ENCODE measurements at places on chromosomes 2 and 18. TPM values are rescaled to one million over a fixed set of nuclear protein-coding genes. Genes with fewer than 3 reads are reported as not detected.

Gene CHN1
- total RNA-seq = 131 TPM

Gene MFF
- 180 TPM for total RNA-seq

Gene REG3G
- not detected for total RNA-seq

Gene RRM2
- 144 TPM for total RNA-seq

Gene HOXD12
- total RNA-seq = not detected

Gene POTEF
- not detected for total RNA-seq

Gene HOXD13
- total RNA-seq = 1.2 TPM

Gene ADD2
- not detected for total RNA-seq

Gene SLC5A7
- not detected for total RNA-seq

Gene CFAP65
- total RNA-seq = 0.12 TPM

Gene EVA1A
- total RNA-seq = 95.4 TPM

Gene ANKRD23
- 1.8 TPM for total RNA-seq

Gene MTCL1
- total RNA-seq = 9.3 TPM

DNA sequence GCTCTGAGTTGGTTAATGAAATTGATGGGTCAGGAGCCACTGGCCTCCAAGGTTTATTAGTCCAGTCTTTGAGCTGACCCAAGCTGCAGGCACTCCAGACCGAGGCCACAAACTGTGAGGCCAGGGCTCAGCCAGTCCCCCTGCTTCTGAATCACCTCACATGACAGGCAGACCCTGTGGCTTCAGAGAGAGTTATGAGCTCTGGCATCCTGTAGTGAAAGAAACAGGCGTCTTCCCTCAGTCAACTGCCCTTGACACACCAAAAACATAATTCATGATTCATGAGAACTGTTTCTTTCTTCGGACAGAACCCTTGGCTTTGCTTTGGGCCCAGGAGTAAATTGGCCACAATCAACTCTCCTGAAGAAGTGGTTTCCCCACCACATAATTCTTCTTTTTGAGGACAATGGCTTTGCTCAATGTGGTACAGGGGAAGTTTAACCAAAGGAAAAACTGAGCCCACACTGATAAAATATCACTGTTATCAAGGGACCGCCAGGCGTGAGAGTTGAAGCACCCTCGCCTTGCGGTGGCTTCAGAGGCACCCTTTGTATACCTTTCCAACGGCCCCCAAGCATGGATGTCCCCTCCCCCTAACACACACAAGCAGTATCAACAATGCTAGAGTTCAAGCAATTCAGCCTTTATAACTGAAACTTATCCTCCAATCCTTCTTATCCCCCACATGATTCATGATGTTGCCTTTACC is 226.9 kb downstream of the CYRIA start:
- no peak for DNase-seq

DNA sequence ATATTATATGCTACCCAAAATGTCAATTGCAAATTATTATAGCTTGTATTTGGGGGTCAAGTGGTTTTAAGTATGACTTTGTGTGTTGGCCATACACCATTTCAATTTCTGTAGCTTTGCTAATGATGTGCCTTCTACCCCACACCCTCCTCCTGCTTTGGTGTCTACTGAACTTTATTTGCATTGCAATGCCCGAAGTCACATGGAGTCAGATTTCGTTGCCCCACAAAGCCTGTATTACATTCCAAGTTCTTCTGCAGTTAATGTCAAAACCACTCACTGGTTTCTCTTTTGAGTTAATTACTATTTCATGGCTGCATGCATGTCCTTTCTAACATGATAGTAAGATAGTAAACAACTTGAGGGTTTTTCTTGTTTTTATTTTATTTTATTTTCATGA is 528.9 kb downstream of the RIT2 start:
- no peak for DNase-seq

DNA sequence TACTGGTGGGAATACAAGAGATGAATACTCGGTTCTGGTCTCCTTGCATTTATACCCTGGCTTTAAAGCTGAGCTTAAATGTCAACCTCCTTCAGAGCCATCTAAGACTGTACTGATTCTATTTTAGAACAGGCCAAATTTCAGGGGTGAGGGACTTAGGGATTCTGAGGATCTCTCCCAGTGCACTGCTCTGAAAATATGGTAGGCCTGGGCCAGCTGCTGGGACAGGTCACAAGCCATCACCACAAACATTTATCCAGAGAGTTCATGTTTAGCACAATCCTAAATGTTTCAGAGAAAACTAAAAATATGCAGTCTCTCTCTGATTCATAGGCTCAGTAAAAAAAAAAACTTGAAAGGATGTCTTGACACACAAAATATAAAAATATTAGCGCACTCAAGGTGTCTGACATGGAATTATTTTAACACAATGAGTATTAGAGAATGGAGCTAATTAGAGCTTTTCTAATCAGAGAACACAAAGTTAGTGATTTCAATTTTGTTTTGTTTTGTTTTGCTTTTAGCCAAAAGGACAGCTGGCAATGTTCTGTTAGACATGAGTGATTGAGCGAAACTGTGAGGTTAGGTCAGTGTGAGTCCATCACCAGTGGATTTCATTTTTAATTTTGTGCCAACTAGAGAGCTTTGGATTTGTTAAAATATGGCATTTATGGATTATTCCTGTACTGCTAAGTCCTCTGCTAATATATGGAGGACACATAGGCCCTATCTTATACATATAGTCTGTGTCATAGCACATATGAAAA is 38.8 kb downstream of the MFSD6 start:
- DNase-seq = no peak

- DNase-seq = no peak
These were observed 41.9 kb downstream of the MARCO start for GRCh38 chr2:118983915-118984314.

DNA sequence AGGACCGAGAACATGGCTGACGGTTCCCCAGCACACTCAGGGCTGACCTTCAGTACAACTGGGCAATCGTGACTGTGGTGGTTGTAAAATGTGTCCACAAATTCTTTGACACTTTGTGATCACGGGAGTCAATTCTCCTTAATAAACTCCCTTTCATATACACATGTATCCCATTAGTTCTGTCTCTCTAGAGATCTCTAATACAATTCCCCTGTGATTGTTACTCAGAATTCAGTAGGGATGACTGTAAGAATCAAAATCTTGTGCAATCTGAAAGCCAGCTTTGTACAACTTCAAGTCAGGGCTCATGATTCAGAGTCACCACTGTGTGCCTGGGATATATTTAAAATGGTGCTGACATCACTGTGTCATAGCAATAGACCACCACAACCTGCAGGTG is 89.5 kb upstream of the LMAN1 start:
- no peak for DNase-seq

DNA sequence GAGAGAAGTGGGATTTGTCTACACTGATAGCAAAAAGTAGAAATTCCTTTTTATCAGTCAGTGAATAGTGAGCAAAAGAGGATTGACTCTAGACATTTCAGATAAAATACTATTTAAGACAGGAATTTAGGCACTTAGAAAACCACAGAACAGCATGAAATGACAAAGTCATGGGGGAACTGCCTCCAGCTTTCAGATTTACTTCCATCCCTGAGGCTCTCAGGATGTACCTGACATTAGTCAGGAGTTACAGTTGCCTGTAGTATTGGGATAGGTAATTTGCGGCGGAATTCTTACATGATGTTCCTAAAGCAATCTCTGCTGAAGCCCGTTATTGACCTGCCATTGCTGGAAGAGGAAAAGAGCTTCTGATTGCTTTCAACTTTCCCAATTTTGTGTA is 337.1 kb upstream of the MAP2 start:
- no peak for DNase-seq

- DNase-seq = no peak
These were observed 19.1 kb downstream of the SLC40A1 start for GRCh38 chr2:189561371-189562038.

GRCh38 chr2:237727363-237727762 is 71.2 kb upstream of the RBM44 start:
- peak; percentile 44 for DNase-seq

DNA sequence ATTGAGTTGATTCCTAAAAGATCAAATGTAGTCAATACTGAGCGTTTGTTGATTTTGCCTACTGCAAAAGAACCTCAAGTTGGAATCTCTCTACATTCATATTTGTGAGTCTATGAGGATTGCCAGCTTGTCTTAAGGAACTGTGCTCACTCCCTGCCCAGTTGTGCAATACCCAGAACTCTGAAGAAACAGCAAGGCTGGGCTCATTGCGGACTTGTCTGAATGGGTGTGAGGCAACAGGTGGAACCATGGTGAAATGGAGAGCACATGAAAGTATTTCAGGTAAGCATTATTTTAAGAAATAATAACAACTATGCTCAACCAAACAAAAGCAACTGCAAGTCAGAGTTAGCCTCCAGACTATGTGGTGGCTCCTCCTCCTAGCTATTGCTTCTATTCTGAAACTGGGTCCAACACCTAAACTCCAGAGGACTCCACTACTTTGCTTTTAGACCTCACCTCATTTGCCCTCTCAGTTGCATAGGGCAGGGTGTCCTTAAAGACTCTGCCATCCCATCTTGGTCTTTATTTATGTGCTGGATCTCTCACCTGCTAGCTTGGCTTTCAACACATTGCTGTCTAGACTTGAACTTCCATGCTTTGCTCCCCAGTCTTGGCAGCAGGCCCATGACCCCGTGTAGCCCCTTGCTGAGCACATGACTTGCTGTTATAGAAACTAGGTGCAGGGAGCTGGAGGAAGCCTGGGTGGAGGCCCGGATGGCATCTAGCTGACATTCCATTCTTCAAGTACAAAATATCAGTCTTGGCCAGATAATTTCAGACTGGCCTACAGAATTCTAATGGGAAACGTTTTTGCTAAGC is 94.8 kb upstream of the ARL5A start:
- no peak for DNase-seq

GRCh38 chr2:54704688-54705605 is 18.5 kb upstream of the EML6 start:
- peak; percentile 73 for DNase-seq

GRCh38 chr2:206160807-206161179 is 1.1 kb downstream of the EEF1B2 start:
- no peak for DNase-seq

- DNase-seq = no peak
These were observed 234.3 kb upstream of the NCKAP5 start for GRCh38 chr2:133802409-133803039.

DNA sequence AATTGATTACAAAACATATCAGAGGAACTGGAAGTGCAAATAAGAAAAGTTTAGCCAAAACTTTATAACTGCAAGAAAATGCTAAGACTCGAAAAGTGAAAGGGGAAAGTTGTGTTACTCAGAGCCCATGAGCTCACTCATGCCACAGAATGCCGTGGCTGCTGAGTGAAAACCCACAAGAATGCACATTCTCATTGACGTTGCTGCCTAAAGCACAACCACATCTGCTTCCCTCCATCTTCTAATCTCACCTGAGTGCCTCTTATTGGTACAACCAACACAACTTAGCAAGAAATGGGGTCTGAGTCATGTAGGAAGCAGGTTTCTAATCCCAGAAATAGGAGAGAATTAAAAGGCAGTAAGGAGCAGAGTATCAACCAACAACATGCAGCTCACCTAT is 259.7 kb downstream of the LNPK start:
- DNase-seq = peak; percentile 28

- peak; percentile 89 for DNase-seq
These were observed 34.1 kb downstream of the PTPRM start for GRCh38 chr18:7601246-7601615.

DNA sequence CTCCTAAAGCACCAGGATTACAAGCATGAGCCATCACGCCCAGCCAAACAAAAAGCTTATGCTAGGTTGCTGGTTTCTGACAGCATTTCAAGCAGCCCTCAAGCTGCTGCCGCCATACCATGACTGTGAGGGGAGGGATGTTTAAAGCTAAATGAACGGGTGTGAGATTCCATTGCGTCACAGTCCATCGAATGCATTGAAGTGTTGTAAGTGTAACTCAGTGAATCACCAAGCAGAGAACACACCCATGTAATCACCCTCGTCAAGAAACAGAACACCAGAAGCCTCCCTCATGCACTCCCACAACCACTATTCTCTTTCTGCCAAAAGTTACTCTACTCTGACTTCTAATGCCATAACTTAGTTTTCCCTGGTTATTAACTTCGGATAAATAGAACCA is 32.8 kb upstream of the MC5R start:
- no peak for DNase-seq

- DNase-seq = no peak
These were observed 35.4 kb downstream of the KCNK3 start for GRCh38 chr2:26727641-26728561.

DNA sequence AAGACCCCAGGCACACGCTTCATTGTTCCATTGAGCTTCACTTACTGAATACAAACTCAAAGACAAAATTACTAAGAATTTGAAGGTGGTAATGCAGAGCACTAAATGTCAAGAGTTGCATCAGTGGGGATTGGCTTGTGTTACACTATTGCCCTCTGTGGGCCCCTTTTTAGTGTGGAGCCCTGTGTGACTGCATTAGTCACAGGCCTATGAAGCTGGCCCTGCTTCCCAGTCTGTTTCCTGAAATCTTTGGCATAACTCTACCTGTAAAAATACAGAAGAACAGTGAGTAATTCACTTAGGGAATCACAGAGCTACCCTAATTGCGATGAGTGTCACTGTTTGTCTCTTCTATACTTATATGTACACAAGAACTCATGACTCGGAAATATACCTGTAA is 40.0 kb upstream of the STPG4 start:
- peak; percentile 74 for DNase-seq

- DNase-seq = peak; percentile 20
These were observed 58.1 kb downstream of the ASB1 start for GRCh38 chr2:238484522-238485452.

DNA sequence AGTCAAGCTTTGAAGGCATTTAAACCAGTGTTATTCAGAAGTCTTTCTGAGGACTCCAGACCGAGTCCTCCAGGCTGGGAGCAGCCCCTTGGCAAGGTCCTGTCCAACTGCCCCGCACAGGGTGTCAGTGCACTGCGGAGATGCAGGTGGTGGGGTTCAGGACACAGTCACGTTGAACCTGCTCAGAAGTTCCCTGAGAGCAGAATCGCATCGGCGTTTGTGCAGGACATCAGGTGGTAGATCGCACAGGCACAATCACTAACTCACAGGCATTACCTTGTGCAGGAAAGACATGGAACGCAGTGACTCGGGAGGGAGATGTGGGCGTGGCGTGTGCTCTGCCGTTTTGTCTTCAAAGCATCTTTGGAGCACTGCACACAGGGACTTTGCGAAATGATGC is 10.4 kb downstream of the COPS9 start:
- DNase-seq = no peak

DNA sequence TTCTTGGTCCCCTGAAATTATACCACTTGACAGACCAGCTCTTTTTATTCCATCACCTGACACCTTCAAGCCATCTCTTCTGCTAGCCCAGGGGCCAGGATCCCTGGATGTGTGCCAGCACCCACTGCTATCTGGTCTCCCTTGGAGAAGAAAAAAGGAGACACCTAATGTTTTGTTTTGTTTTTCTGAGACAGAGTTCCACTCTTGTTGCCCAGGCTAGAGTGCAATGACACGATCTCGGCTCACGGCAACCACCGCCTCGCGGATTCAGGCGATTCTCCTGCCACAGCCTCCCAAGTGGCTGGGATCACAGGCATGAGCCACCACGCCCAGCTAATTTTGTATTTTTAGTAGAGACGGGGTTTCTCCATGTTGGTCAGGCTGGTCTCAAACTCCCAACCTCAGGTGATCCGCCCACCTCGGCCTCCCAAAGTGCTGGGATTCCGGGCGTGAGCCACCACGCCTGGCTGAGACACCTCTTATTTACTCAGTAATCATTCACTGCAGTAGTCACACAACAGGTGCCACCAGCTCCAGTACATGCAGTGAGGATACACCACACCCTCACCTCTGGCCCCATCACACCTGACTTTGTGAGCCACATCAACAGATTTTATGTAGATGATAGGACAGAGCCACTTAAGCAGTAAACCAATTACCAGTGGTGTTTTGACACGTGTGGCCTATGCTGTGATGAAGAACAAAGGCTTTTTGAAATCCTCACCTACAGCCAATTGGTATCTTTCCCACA is 42.8 kb upstream of the PCBP1 start:
- no peak for DNase-seq

GRCh38 chr2:141316103-141316502 is 814.7 kb downstream of the LRP1B start:
- DNase-seq = no peak

Measured in RPMI7951 (cell line).